Nucleus accumbens (tissue), 56 donors: ENCODE measurements at places on chromosomes 12 and 14.

DNA sequence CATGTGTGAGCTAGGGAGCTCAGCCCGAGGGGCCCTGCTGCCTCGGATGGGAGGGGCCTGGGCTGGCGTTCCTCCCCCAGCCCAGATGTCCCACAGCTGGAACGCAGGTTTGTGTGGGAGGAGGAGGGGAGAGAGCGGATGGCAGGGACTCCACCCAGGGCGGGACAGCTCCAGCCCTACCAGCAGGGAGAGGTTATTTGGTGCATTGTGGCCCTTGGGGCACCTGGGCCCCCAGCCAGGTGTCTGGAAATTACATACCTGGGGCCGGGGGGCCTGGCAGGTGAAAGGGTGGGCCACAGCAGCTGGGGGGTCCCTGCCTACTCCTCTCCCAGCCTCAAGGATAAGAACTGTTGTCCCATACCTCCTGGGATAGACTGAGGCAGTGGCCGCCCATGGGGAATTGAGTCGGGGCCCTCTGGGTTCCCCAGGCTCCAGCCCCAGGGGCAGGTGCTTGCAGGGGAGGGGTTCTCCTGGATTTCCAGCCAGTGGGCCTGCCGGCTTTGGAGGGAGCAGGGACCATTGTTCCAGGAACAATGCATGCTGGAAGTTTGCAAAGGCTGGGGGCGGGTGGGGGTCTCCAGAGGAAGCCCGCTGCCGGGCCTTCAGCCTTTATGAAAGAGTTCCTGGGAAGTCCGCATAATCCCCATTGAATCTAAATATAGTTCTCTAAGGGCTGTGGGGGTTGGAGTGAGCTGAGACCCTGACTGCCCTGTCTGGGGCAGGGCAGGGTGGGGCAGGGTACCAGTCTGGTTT is 1.2 kb downstream of the KIF26A start:
- no peak for DNase-seq

- DNase-seq: no peak
Measured at GRCh38 chr12:96883571-96883970, 23.5 kb upstream of the NEDD1 start.

- DNase-seq: no peak
Measured at GRCh38 chr12:3550839-3551238, 59.8 kb downstream of the PRMT8 start.

- no peak for DNase-seq
Measured at GRCh38 chr12:97216848-97217247, 245.8 kb upstream of the RMST start.

DNA sequence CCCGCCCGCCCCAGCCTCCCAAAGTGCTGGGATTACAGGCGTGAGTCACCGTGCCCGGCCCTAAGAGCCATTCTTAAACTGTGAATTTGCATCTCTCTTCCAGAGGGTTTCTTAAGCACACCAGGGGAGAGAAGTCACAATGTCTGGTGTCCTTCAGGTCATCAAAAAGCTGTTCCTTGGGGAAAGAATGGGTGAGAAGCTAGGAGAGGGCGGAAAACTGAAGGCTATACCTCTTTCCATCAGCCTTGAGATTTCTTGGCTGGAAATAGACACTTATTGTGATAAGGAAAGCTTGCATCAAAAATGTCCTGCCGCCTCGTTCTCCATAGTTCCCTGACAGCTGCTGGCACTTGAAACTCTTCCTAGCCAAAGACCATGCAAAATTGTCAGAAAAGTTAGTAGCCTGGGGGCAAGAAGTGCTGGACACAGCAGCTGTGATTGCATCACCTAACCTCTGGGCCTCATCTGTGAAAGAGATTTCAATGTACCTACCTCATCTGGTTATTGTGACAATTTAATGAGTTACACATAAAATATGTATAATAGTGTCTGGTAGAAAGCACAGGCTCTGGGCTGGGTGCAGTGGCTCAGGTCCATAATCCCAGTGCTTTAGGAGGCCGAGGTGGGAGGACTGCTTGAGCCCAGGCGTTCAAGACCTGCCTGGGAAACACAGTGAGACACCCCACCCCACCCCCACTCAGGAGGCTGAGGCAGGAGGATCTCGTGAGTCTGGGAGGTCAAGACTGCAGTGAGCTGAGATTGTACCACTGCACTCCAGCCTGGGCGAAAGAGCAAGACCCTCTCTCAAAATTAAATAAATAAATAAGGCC is 9.7 kb upstream of the UBC start:
- DNase-seq: no peak

DNA sequence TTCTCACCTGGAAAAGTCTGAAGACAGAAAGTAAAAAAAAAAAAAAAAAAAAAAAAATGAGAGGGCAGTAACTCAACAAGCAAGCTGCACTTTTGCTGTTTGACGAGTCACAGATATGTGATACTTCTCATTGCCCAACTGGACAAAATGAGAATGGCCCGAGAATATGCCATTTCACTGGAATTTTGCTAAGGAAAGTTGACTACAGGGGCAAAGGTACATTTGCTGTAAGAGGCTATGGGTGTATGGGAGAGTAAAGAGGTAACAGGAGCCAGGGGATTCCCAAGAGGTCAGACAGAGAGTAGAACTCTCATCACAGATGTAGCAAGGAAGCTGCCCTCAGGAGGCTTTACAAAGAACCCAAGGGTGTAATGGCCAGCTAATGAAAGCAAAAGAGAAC is 22.9 kb downstream of the KIF21A start:
- no peak for DNase-seq

GRCh38 chr12:6323340-6323994 is 13.0 kb downstream of the PLEKHG6 start:
- DNase-seq: no peak

DNA sequence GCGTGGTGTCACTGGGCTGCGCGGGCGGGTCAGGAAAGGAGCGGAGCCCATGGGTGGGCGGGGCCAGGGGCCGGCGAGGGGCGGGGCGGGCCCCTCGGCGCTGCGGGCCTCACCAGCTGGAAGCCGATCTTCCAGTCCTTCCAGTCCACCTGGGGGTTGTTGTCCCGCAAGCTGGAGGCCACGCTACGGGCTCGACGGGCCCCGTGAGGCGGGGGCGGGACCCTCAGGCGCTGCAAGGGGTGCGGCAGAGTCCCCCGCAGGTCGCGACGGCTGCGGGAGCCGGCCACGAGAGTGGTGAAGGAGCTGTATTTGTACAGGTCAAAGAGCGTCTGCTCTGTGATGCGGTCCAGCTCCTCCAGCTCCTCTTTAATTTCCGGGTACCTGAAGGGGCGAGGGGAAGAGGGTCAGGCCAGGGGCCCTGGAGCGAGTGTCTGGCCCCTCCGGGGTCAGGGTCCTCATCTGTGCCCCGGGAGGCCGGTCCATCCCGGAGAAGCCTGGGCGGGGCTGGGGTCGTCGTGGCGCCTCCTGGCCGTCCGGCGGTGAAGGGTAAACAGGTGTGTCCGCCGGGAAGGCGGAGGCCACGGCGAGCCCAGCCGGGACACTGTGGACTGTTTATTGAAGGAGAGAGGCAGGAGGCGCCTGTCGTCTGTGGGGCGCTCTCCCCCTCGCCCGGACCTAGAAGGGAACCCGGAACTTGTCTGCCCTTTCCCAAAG is 11.9 kb downstream of the SCNN1A start:
- no peak for DNase-seq

DNA sequence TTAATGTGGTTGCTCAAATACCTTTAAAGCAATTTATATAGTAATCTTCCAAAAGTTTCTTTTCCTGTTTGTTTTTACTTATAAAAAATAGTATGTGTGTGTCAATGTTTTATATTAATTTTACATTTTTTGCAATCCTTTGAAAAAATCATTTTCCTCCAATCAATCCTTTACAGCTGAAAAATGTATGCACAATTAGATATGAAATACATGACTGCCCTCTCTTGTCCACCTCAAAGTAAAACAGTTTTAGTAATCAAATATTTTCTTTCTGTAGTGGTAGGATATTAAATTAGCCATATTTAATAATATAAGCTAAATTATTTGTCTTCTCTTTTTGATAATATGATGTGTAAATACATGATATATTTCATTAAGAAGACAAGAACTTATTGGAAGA is 269.9 kb downstream of the ADAMTS20 start:
- DNase-seq: no peak

DNA sequence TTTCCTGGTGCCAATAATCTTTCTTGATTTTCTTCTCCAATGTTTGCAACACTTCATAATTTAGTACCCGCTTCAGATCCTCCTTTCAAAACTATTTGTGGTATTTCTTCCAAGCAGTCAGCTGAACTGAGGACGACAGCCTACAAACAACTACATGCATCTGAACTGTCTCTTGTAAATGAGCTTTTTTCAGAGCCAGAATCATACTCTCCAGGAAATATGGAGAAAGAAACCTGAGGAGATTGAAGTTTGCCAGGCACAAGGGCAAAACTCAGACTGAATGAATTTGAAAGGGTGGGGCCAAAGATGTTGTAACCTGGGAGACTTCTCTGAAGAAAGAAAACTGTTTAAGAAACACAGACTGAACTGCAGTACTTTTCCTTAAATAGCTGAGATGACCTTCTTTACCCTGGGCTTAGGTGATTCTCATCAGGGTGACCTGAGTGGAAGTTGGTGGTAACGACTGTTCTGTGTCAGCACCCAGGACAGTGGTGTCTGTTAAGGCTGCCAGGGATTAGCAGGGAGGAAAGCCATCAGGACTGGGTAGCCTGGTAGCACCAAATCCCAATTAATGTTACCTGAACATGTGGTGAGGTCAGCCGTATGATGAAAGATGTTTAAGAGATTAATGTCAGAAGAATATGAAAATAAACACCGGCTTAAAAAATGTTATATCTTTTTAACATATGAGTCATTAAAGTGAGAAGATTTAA is 95.0 kb downstream of the TGFB3 start:
- no peak for DNase-seq
